Kidney capillary endothelial cell (primary cell): ENCODE measurements at places on chromosomes 11 and 22.
A peak's percentile ranks its signal among the peaks of the same experiment; 100 is the strongest.

DNA sequence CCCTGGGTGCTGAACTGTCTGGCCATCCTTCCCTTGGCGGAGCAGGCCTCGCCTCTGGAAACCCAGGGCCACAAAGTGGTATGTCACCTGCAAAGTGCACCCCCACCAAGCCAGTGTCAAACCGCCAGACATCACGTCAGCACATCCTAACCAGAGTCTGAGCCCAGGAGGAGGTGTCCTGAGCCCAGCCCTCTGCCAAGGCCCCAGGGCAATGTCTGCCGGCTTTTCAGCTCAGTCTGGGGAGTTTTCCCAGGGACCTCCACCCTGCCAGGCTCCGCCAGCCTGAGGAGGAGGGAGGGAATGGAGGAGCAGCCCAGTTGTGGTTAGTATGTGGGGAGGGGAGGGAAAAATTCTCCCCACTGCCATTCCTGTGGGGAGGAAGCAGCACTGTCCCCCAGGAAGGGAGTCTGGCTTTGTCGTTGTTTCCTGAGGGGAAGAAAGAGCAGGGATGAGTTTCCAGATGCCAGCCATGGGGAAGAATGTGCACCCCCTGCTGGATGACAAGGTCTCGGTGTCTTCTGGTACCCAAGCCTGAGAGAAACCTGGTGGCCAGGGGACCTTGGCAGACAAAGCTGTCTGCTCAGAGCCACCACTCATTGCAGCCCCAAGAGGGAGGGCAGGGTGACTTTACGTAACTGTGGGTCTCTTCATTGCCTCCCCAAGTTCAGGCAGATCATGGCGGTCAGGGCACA, 81.4 kb upstream of the CD82 start:
- no peak for DNase-seq

DNA sequence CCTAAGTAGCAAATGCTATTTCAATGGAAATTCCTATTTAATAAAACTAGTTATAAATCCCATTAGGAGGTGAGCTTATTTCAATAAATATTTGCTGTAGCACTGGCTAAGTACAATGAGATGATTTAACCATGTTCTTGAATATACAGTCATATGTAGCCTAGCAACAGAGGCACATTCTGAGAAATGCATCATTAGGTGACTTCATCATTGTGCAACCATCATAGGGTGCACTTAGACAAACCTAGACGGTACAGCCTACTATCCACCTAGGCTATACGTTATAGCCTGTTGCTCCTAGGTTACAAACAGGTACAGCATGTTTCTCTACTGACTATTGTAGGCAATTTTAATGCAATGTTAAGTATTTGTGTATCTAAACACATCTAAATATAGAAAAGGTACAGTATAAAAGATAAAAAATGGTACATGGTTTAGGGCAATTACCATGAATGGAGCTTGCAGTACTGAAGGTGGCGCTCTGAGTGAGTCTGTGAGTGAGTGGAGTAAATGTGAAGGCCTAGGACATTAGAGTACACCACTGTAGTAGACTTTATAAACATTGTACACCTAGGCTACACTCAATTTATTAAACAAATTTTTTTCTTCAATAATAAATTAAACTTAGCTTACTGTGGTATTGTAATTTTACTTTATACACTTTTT, 350.1 kb downstream of the CASP12 start:
- no peak for DNase-seq

DNA sequence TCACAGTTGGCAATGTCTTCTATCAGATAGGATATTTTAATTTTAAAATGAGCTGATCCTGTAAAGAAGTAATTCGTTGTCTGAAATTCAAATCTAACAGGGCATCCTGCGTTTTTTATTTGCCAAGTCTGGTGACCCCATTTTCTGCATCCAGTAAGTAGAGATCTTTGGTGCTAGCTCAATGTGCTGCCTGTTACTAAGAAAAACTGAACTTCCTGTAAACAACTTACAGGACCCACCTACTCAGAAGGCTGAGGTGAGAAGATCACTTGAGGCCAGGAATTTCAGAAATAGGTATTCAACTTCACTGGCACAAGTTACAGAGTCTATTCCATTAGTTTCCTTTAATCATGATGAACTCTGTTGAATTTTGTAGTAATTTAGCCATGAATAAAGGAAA, 4.0 kb downstream of the ARL14EP start:
- no peak for DNase-seq

DNA sequence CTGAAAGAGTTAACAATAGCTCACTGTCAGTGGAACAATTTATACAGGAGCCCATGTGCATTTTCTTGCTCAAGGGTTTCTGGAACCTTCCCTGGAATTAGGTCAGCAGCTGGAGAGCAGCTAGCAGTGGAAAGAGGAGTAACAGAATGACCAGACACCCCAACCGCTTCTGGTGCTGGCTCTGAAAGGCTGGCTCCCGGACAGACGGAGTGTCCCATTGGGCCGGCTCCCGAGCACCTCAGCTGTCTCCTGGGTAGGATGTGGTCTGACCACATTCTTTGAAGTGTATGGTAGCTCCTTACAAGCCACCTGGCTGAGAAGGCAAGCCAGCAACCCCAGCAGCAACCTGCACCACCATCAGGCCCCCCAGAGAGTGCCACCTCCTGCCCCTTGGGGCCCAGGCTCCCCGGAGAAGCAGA, 44.7 kb downstream of the ABTB2 start:
- DNase-seq: no peak

DNA sequence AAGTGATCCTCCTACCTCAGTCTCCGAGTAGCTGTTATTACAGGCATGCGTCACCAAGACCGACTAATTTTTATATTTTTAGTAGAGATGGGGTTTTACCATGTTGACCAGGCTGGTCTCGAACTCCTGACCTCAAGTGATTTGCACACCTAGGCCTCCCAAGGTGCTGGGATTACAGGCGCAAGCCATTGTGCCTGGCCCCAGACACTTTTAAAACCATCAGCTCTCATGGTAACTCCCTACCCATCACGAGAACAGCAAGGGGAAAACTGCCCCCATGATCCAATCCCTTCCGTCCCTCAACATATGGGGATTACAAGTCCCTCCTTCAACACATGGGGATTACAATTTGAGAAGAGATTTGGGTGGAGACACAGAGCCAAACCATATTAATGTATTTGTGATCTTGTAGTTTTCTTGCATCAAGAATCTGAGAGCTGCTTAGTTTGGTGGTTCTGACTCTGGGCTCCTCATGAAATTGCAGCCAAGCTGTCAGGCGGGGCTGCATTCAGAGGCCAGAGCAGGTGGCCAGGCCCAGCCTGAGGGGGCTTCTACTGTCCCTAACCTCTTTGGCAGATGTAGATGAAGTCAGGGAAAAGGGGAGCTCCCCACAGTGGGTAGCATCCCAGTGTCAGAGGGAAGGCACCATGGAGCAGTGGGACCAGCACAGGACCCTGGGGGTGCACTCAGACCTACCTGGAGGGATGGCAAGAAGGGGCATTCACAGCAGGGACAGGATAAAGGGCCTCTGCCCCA, 31.2 kb upstream of the PRAME start:
- DNase-seq: no peak

DNA sequence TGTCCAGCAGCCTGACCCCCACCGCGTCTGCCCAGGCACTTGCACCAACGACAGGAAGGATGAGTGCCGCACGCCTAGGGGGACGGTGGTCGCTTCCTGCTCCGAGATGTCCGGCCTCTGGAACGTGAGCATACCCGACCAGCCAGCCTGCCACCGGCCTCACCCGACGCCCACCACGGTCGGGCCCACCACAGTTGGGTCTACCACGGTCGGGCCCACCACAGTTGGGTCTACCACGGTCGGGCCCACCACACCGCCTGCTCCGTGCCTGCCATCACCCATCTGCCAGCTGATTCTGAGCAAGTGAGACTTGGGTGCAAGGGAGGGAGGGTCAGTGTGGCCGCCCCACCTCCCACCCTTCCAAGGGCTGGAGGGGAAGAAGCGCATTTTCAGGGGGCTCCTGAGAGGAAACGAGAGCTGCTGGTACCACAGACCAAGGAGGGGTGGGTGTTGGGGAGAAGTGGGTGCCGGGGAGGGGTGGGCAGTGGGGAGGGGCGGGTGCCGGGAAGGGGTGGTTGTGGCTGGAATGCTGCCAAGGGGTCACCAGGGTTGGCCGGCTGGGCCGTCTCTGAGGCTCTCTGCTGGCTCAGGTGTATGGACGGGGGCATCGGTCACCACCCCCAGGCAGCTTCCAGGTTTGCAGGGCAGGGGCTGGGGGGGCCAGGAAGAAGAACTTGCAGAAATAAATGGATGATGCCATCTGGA, 27.7 kb upstream of the MUC5B start:
- no peak for DNase-seq

GRCh38 chr11:85096939-85097338, 530.2 kb downstream of the DLG2 start:
- no peak for DNase-seq

DNA sequence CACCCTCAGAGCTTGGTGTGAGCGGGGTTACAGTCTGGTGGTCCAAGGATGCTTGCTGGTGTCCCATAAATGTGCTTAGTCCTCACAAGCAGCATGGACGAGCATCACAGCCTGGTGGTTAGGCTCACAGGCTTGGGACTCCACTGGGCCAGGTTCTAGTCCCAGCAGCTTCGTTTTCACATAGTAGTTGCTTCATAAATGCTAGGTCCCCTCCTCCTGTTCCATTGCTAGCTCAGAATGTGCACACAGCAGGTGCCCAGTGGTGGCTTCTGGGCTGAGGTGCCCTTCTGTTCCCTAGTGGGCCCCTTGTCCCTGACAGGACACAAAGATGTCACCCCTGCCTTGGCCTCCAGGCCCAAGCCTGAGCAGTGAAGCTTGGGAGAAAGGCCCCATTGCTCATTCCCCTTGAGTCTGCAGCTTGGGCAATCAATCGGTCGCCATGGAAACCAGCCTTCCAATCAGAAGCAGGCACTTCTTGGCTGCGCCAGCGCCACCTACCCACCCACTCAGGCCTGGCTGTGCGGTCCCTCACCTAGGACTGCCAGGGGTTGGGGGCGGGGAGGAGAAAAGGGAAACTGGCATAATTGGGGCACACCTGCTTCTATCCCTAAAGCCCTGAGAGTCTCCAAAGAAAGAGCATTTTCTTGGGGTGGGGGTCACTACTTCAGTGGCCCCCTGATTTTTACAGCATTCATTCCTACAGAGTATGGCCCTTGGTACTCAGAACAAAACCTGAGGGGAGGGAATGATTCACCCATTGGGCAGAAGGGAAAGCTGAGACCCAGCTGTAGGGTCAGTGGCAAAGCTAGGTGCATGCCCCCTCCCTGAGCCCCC, 48.1 kb downstream of the CYTH4 start:
- DNase-seq: no peak

DNA sequence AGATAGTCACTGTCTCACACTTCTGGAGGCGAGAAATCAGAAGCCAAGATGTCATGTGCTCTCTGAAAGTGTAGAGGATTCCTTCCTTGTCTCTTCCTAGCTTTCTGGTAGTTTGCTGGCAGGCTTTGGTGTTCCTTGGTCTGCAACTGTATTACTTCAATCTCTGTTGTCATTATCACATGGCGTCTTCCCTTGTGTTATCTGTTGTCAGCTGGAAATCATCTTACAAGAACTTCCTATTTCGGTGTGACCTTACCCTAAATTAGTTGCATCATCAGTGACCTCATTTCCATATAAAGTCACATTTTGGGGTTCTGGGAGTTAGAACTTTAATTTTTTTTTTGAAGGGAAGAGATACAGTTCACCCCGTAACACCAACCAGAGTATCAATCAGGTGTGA, 3.3 kb upstream of the LIN7C start:
- DNase-seq: no peak

DNA sequence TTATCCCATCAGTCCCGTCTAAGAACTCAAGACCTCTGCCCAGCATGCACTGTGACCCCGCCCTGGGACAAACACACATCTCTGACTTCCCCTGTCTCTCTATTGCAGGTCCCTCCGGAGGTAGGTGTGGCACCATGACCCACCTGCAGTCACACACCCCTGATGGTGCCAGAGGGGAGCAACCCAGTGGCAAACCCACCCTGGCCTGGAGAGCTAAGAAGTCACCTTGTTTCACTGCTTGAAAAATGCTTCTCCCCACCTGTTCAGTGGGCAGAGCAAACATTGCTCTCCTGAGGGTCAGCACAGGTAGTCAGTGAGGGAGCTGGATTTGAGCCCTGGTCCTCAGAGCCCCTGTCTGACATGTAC, 23.9 kb downstream of the CAPN1 start:
- DNase-seq: no peak

DNA sequence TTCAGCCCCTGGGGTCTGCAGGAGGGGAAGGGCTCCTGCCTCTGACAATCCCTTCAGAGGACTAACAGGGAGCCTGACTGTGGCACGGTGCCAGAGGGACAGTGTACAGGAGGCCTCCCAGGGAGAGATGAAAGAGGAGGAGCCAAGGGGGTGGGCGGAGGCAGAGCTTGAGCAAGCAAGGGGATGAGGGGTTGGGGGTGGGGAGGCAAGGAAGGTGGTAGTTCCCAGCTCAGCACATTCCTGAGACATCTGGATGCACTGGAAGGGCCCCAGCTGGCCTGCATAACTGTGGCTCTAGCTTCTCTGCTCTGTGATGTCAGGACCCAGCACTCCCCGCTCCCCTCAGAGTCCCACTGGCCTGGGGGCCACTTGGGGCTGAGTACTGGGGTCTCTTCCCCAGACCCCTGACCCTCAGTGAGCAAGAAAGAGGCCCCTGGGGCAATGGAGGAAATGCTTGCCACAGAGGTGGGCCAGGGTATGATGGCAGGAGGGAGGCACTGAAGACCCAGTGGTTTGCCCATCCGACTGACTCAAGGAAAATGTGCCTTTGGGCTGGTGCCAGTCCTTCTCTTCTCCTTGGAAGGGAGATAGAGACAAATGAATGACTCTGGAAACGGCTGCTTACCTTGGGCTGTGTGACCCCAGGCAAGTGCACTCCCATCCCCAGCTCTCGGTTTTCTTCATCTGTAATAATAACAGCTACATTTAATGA, 13.3 kb downstream of the CREB3L1 start:
- no peak for DNase-seq

- no peak for DNase-seq
These were observed 40.1 kb downstream of the LDLRAD3 start for GRCh38 chr11:35983981-35984380.

- DNase-seq: peak; percentile 6
These were observed 77.2 kb upstream of the CLPB start for GRCh38 chr11:72511393-72512047.

GRCh38 chr11:79396001-79396400, 44.8 kb downstream of the TENM4 start:
- no peak for DNase-seq

DNA sequence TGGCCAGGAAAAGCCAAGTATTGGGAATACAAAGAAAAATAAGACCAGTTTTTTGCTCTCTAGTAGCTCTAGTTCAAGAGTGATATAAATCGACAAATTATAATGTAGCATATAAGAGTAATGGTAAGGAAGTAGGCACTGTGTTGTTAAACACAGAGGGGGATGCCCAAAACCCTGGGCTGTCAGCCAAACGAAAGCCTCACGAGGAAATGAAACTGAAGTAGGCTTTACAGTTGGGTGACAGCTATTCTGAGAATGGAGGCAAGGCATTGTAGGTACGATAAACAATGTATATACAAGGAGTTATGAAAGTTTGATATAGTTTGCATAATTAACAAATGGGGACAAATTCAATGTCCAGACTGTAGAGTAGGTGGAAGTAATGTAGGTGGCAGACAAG, 176.4 kb downstream of the FAM181B start:
- DNase-seq: no peak

GRCh38 chr22:48423481-48423911, 1404.2 kb downstream of the BRD1 start:
- DNase-seq: no peak
